ENCODE measurements at places on chromosomes 7 and 10.
A peak's percentile ranks its signal among the peaks of the same experiment; 100 is the strongest.

DNA sequence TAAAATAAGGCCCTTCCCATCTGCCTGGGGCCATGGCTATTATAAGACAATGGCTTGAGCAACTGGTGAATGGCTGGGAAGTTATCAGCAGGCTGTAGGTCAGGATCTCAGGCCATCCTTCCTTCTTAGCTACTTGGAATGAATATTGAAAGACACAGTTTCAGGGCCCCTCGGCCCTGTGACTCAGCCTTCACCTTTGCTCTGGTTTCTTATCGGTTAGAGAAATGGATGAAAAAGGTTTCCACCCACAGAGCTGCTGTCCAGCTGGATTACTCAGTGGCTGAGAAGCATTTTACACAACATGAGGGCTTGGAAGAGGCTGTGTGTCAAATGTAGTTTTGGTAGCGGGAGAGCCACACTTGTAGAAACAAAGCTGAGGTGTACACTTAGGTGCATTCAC is 9.4 kb downstream of the ACSL5 start:
- no peak for DNase-seq

- no peak for DNase-seq
Observed at GRCh38 chr7:120583899-120584586, 273.9 kb downstream of the TSPAN12 start.

- DNase-seq = no peak
Observed at GRCh38 chr10:46524472-46525176, 31.8 kb downstream of the GPRIN2 start.

GRCh38 chr10:9056521-9056920 is 1002.0 kb downstream of the GATA3 start:
- DNase-seq = no peak

DNA sequence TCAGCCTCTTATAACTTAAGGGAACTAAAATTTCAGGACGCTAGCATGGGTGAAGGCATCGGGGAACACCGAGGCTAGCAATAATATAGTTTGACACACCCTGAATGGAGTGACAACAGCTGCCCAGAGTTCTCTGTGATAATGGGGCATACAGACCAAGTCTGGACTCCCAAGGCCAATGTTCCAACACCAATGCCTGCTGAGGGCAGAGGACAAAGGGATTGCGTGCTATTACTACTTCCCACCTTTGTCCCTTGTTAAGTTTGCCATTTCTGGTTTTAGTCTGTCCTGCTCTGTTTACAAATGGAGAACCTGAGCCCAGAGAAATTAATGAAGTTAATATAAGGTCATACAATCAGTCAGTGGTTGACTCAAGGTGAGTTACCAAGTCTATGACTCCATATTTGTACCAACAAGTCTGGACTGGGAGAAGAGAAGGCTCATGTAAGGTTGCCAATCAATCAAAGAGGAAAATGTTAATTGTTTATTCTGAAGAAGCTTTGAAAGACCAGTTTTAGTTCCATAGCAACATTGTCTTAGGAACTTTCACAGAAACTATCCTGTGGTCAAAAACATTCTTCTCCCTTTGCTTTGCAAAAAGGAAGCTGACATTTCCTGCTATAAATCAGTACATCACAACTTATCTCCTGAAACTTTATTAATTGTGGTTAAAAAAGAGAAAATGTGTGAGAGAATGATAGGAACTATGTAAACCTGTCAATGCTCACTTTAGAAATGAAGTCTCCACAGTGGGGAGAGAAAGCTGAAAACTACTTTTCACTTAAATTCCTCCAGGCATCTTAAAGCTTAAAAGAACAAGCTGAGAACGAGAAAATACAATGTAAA is 74.5 kb downstream of the CCDC6 start:
- no peak for DNase-seq

DNA sequence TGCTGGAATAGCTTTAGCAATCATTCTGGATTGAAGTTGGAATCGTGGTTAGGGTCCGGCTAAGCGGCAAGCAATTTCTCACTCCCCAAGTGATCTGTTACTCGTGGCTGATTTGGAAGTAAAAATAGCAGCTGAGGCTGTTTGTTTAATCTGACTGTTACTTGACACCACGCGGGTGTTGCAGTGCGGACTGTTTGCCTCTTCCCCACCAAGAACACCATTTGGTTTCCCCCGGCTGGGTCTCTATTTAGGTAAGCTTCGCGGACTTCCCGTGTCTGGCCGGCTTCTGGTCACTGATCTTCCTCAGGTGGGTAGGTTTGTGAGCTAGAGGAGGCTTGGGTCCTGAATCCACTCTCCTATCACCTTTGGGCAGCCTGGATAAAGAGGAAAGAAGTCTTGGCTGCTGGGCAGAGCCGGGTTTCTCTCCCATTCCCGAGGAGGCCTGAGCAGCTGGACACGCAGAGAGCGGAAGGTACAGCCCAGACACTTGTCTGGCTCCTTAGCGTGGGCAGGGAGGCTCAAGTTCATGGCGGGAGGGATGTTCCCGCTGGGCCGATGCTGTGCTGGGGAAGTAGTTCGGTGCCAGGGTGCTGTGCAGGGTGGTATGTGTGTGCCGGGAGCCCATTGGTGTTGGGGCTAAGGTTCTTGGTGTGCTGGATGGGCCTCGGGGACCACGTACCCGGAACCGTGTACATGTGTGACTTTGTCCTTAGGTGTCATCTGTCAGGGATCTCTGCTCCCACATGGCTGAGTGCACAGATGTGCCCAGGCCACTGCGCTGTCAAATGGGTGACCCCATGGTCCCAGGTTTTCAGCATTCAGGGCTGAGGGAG is at the start of gene C10orf71:
C10orf71 (plus strand) TSS at position 188 of the 833 bp plus-strand sequence. CDS start 23,376 bp downstream, outside the sequence.
- no peak for DNase-seq

- no peak for DNase-seq
Observed at GRCh38 chr7:155343150-155343549, 45.5 kb downstream of the INSIG1 start.

DNA sequence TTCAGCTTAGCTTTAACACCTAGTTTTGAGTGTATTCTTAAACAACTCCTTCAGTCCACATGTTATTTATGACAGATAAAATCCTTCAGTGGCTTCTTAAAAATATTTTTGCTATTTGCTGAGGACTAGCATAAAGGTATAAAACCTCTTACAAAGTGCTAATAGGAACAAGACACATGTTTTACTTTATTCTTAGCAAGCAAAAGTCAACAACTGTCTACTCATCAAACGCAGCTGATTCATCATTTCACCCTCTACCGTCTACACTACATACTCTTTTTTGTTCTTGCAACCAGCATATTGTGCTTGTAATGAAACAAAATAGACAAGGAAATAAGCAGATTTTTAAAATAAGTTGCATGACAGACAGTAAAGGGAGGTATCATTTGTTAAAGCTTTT is 319.7 kb downstream of the SNX13 start:
- DNase-seq = no peak

- no peak for DNase-seq
Observed at GRCh38 chr7:131878777-131879176, 322.3 kb upstream of the PODXL start.

- DNase-seq = no peak
Observed at GRCh38 chr10:24444337-24444736, 235.4 kb downstream of the KIAA1217 start.

DNA sequence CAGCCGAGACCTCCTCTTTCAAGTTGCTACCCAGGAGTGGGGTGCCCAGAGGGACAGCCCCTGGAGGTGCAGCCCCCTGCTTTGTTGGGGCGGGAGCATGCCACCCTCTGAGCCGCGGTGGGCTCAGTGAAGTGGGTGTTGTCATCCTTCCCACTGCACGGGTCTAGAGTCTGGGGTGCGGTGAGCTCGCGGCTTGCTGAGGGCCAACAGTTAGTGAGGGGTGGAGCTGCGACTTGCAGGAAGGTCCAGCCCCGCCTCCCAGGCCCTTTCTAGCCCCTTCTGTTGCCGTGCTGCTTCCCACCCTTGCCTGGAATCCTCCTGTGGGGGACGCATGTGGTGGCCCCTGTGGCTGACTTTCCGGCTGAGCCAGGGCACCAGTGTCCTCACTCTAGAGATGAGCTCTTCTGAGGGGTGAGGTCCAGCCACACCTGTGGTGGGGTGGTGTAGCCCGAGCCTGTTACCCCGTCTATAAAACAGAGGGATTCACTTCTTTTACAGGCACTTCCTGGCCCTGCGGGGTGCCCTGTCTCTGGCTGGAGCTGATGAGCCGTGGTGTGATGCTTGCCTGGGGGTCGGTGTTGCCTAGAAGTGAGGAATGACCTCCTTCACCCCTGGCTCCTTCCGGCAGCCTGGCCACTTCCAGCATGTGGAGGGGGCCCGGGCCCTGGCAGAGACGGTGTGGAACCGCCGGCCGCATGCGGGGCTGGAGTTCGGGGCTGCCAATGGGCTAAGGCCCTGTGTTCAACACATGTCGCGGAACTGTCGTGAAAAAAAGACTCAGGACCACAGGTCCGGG is 127.9 kb downstream of the FAM53B start:
- DNase-seq = no peak

GRCh38 chr10:65341323-65341925 is 1584.4 kb upstream of the LRRTM3 start:
- no peak for DNase-seq

- DNase-seq = no peak
Observed at GRCh38 chr7:111987115-111987826, 218.9 kb downstream of the DOCK4 start.

DNA sequence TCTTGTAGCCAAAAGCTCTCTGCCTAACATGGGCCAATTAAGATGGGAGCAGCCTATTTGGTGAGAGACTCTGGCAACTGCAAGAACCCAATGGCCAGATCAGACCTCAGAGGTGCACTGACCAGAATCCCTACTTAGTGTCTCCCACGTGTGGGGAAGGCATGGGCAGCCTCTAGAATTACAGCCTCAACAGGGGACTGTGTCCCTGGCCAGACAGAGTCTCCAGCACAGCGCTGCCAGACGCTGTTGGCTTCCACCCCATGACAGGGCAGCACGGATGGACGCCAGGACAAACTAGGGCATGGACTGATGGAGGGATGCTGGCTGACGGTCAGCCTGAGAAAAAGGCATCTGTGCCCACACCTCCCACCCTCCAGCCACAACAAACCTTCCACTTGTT is 729.3 kb upstream of the AUTS2 start:
- DNase-seq = no peak

DNA sequence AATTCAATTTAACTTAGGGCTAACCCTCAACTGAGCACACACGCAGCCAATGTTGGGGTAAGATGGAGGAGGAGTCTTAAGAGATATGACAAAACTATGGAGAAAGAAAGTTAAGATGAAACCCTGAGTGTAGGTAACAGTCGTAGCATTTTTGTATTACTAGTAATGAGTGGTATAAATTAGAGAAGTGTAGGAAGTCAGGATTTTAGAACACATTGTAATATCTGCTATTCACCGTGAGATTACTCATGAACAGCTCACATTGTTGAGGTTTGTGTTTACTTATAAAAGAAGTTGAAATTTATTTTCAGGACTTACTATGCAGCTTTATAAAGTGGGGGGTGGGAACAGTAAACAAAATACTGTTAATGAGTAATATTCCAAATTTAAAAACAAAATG is 107.2 kb downstream of the ARHGAP21 start:
- no peak for DNase-seq

DNA sequence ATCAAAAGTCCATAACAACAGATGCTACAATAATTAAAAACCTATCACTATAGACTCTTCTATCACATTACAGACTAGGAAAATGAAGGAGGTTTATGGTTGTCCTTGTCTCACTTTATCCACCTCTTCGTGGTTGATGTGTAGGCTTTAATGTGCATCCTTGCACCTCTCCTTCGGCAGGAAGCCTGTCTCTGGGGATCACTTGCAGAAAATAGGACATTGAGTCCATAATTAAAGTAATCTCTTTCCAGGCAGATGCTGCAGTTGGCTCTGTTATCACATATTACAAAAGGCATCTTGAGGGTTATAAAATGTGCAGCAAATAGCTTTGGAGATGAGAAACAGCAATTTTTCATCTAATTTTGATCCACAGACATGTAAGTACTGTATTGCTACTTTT is 168.4 kb downstream of the RELN start:
- DNase-seq = no peak

- DNase-seq = no peak
Observed at GRCh38 chr10:43892062-43892770, 243.5 kb upstream of the ZNF32 start.

GRCh38 chr7:81674431-81674830 is 95.4 kb downstream of the HGF start:
- DNase-seq = no peak

GRCh38 chr10:118950997-118951637 is 78.4 kb upstream of the NANOS1 start:
- no peak for DNase-seq

GRCh38 chr7:87216701-87217508 is 2.6 kb downstream of the TMEM243 start:
- DNase-seq = no peak

GRCh38 chr7:107977048-107977447 is 25.9 kb downstream of the LAMB1 start:
- no peak for DNase-seq

DNA sequence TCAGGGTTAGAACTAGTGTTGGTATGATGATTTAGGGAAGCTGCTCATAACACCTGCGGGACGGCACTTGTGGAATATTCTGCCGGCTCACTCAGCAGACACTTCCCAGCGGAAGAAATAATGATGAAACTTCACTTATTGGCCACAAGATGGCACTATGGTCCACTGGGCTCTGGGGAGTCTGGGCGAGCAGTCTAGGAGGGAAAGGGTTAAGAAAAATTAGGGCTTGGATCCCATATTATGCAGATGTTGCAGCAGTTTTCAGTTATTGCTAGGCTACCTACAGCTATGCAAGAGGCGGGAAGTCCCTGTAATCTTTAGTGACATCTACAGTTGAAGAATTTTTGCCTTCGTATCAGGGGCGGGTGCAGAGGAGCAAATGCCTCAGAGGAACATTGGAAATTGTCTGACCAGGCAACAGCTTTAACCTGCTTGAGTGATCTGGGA is 238.7 kb upstream of the PRSS58 start:
- no peak for DNase-seq

- DNase-seq = peak; percentile 73
Observed at GRCh38 chr10:31745612-31746376, 182.8 kb downstream of the ARHGAP12 start.

DNA sequence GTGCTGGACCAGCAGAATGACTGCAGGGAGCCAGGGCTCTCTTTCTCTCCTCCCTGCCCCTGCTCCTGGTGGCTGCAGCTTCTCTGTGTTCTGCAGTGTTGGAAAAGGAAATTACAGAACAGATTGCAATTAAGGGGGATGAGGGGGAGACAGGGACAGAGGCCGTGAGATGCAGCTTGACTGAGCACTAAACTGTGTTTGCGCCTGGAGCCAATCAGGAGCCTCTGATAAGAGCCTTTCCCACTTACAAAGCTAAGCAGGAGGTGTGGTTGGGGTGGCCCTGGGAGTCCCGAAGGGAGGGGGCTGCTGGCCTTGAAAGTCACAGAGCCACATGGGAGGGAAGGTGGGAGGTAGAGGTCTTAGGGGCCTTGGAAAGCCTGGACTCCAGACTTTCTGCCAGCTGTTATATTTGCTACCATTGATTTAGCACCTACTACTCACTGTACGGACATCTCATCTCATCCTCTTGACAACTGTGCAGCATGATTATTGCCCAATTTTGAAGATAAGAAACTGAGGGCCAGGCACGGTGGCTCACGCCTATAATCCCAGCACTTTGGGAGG is 26.7 kb downstream of the TRIM8 start:
- no peak for DNase-seq

GRCh38 chr10:93271347-93271746 is 197.7 kb downstream of the CYP26A1 start:
- no peak for DNase-seq

- DNase-seq = no peak
Observed at GRCh38 chr7:11474902-11475585, 357.0 kb downstream of the THSD7A start.

Measured in right forelimb (tissue), 1 donor.